Gastroesophageal sphincter (tissue), 4 donors: ENCODE measurements at places on chromosomes 5 and 9. TPM values are rescaled to one million over a fixed set of nuclear protein-coding genes. Genes with fewer than 3 reads are reported as not detected.

The LCN9 gene
- not detected for total RNA-seq

The SCGB3A2 gene
- not detected for total RNA-seq

The PAX5 gene
- not detected for total RNA-seq

The ADRA1B gene
- 2.6 TPM for total RNA-seq

The CARD9 gene
- total RNA-seq: 1.3 TPM

The PCA3 gene
- 0.16 TPM for total RNA-seq

The ANKRD20A1 gene
- 0.17 TPM for total RNA-seq

The BTNL9 gene
- 7.5 TPM for total RNA-seq

GRCh38 chr5:162956570-162956969 is 480.8 kb upstream of the CCNG1 start:
- no peak for ATAC-seq

DNA sequence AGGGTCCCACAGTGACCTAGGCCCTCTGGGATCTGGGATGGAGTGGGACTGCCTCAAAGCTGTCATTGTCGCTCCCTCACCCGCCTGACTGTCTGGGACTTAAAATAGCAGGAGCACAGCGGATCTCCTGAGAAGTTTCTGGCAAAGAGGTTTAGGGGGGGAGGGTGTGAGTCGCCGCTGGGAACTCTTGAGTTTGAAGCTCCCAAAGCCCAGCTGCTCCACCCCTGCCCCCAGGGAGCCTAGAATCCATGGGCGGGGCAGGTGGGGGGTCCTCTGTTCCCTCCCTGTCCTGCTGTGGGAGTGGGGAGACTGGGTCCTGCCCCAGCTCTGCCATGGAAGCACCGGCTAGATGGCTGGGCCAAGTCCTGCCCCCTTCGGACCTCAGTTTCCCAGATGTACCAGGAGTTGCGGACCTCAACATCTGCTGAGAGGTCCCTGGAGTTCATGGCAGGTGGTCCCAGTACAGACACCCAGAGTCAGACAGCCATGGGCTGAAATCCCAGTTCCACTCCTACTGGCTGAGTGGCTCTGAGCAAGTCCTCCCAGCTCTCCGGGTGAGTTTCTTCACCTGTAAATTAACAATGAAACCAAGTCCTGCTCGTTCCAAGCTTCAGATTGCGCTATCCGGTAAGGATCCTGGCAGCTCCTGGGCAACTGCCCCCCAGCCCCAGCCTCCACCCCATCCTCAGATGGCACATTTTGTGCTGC is 985 bp upstream of the WDR38 start:
- ATAC-seq: no peak

- no peak for ATAC-seq
Measured at GRCh38 chr9:129282731-129283211, 104.7 kb upstream of the IER5L start.

DNA sequence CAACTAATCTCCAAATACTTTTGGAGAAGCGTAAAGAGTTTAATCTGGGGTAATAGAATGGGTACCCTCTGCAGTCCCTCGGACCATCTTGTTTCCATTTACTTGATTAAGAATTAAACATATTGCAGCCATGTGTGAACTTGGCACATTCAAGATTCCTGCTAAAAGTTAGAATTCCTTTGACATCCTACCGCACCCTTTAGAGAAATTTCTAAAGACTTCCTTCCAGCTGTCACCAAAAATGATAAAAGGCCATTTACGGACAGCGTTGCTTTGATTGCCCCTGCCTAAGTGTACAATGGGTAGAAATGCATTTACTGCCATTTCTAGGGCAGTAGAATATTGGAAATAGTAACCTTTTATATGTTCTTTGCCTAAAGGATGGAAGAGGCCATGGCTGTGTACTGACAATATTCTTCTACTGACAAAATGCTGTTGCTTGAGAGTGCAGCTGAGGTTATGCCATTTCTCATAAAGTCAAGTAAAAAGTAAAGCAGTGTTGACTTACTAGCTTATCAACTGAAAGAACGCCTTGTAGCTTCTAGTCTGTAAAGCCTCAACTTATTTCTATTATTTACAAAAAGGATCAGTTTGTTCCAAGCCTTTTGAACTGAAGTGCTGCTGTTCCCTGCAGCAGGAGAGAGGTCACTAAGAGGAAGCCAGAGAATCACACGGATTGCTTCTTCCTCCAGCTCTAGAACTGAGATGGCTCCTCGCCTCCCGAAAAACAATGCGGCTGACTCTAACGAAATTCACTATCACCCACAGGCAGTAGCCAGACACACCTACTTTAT is 139.8 kb upstream of the BASP1 start:
- ATAC-seq: no peak

GRCh38 chr5:170880084-170880483 is 18.3 kb downstream of the RANBP17 start:
- ATAC-seq: no peak

DNA sequence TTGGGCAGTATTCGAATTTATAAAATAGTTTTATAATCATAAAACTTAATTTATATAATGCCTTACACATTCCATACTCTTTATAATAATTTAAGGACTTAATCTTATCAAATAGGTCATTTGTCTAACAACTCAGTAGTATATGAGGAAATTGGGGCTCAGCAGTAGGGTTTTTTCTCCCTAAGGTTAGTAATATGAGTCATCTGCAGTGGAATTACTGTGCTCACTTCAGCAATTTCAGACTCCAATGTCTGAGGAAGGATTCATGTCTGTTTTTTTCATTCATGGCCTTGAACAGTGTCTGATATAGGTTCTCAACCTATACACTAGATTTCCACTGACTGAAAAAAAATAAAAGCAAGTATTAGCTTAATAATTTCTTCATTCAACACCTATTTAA is 7.4 kb downstream of the DMRTA1 start:
- no peak for ATAC-seq

DNA sequence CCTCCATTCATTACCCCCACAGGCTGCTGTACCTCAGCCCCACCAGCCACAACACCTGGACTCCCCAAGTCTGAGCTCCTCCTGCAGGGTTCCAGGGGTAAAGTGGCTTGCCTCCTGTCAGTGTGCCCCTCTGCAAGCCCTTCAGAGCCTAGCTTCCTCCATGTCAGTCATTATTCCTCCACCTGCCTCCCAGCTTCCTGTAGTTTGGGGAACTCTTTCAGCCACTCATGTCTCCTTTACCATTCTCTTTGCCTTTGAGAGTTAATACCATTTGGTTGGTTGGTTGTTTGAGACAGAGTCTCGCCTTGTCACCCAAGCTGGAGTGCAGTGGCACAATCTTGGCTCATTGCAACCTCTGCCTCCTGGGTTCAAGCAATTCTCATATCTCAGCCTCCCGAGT is 36.2 kb downstream of the IRF1 start:
- ATAC-seq: no peak

DNA sequence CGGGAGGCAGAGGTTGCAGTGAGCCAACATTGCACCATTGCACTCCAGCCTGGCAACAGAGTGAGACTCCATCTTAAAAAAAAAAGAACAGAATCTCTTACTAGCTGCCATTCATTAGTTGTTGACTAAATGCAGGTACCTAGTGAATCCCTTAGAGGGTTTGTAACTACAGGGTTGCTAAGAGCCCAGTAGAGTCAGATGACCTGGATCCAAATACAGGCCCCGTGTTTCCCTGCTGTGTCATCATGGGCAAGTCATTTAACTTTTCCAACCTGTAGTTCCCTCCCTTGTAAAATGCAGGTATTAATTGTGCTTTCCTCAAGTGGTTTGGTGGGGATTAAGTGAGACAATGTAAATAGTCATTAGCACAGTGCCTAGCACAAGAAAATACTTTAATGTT is 32.8 kb downstream of the PLAC8L1 start:
- no peak for ATAC-seq

DNA sequence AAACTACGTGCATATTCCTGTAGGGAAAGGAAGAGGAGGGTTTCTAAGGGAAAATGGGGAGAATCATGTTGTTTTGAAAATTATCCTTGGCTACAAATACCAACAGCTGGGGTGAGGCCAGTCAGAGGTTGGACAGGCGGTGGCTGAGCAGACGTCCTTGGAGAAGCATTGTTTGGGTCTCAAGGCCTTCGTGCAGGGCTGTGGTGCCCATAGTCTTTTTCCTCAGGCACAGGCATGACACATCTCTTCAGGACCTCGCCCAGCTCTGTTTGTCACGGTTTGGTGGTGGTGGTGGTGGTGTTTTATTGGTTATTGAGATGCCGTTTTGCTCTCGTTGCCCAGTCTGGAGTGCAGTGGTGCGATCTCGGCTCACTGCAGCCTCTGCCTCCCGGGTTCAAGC is 27.8 kb upstream of the EGFL7 start:
- ATAC-seq: no peak

DNA sequence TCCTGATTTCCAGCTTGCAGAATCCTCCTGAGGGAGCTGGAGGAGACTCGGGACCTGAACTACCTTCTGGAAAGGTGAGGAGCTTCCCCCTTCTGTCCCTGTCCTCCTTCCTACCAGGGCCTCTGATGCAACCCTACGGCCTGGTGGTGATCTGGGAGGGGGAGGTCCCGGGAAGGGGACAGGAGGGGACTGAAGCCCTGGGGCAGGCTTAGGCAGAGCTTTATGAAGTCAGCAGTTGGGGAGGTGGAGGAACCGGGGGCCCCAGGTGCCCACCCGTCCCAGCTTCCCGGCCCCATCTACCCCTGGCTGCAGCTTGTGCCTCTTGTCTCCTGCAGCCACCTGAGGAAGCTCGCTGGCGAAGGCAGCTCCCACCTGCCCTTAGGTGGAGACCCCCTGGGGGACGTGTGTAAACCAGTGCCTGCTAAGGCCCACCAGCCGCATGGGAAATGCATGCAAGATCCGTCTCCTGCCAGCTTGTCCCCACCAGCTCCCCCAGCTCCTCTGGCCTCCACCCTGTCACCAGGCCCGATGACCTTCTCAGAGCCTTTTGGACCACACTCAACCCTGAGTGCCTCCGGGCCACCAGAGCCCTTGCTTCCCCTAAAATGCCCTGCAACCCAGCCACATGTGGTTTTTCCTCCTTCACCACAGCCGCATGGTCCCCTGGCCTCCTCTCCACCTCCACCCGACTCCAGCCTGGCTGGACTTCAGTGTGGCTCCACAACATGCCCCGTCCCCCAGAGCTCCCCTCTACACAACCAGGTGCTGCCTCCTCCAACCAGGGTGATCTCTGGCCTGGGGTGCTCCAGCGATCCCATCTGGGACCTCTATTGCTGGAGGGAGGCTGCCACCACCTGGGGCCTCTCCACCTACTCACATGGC is 2.1 kb downstream of the SPATA31E1 start:
- no peak for ATAC-seq

- ATAC-seq: no peak
Measured at GRCh38 chr5:3600106-3601060, 4.8 kb downstream of the IRX1 start.

- ATAC-seq: no peak
Measured at GRCh38 chr9:124197177-124198095, 60.3 kb upstream of the NEK6 start.

DNA sequence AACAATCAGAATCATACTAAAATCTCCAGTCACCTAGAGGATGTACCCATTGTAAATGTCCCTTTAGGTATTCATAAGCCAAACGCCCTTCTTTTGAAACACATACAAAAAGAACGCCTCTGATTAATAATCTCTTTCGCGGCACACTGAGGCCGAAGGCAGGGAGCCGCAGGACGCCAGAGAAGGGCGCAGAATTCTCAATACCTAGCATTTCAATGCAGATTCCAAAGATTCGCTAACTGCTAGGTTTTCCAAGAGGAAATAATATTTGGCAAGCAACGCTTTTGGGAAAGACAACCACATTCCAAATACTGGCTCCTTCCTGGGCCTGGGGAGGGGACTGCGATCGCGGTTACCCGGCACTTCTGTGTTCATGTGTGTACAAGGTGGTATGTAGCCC is 203.3 kb downstream of the MEF2C start:
- ATAC-seq: no peak

DNA sequence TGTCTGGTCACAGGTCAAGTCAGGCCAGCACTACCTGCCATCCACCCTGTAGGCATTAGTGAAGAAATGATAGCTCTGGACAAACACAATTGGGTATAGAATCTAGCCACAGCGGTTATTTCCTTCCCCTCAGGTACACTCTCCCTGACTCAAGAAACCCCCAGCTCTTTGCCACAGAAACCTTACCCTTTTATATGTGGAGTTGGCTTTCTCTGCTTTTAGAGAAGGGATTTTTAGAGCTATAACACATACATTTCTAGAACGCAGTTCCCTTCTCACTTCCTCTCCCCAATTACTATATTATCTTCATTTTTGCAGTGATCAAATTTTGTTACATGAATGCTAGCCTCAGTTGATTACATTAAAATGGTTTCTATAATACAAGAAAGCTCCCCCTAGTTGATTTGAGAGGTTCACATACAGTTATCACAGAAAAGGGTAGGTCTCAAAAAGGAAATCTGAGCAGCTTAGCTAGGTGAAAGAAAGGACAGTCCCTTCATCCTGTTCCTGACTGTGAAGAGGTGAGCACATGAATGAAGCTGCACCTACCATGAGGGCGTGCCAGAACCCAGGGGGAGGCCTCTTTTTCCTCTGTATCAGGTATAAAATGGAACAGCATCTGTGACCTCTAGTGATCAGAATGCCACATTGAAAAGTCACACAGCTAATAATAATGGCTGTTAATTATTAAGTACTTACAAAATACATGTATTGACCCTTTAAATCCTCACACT is 425.6 kb downstream of the KIAA0825 start:
- ATAC-seq: no peak

DNA sequence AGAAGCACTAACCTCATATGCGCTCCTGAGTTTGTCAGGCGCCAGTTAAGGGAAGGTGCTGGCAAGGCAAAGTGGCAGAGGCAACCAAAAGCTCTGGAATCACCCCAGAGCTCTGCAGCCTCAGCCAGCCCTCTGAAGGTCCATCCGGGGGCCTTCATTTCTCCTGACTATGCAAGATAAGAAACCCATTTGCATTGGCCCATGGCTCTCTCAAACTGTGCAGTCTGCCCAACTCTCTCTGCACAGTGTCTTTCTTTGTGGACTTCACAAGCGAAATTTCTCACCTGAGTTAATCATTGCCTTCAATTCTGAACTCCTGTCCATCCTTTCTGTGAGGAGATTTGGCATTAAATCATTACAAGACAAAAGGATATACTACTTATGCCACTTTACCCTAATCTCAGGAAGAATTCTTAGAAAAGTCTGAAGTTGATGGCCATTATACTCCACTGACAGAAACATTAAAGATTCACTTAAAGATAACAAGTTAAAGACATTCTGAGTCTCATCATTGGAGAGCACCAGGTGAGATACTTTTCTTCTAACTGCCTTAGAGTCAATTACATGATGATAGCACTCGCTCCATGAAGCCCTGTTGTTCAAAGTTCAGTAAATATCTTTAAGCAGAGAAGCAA is 235.6 kb downstream of the SPOCK1 start:
- ATAC-seq: no peak

DNA sequence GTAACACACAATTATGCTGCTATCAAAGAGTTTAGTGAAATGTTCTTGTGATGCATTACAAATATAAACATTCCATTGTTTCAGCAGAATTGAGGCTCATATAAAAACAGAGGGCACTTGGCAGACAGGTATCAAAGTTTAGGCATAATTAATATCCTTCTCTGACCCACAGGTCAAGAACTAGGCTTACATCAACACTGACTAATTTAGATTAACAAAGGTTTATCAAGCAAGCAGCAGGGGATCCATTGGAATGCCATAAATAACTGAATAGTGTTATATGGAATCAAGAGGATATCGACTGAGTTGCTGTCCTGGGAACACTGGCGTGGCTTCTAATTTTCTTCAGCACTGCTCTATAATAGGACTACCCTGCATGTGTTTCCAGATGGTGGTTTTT is 414.5 kb upstream of the ARRDC3 start:
- no peak for ATAC-seq

- ATAC-seq: no peak
Measured at GRCh38 chr5:80568251-80568650, 1.8 kb downstream of the ANKRD34B start.
